Left hindlimb (tissue), 1 donor: ENCODE measurements at places on chromosomes 11 and 22.

- DNase-seq, result no peak
Observed at GRCh38 chr22:44175676-44176075, 5.0 kb upstream of the PARVG start.

DNA sequence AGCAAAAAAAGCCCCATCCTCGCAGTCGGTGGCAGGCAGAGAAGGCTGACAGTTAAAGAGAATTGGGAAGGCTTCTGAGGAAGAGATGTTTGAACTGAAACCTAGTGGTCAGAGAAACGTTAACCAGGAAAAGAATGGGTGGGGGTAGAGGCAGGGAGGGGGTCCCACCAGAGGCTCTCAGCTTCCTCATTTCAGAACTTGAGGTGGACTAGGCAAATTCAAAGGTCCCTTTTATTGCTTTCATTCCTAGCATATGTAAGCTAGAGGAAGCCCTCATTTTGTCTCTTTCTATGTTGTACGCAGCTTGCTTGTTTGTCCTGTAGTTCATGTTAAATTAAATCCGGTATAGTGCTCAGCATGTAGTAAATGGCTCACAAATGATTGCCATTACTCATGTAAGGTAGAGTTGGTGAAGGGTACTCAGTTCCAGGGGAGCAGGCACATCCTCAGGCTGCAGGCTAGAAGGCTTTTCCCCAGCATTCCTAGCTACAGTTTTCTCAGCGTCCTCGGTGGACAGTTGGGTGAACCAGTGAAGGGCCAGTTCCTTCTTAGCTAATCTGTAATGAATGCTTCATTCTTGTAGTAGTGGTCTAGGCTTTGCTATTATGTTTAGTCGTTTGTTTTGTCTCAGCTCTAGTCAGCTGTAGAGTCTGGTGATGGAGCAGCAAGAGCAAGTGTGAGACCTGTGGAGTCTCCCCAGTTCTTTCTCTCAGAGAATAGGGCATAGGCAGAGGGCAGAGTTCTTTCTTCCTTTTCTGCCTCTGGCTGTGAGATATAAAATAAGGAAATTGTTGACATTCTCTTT lies 58.6 kb downstream of the UVRAG start:
- DNase-seq, result no peak

DNA sequence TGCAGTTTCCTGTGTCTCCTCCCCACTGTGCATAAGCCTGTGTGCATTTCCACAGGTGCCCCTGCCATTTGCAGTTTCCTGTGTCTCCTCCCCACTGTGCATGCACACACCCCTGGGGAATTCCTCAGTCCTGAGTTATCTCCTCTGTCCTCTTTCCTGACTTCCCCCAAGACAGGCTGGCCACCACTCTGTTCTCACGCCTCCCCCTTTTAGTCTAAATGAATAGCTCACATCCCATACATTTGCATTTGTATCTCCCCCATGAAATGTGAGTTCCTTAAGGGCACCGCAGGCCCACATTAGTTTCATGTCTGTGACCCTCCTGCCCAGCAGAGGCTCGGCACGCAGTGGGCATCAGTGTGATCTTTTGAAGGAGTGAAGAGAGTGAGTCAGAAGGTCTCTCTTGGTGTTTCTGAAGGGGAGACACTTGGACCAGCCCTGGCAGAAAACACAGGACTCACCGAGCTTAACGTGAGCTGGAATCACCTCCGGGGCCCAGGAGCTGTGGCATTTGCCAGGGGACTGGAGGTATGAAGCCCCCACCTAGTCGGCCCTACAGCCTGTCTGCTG lies 6.2 kb downstream of the LRRC74B start:
- no peak for DNase-seq

DNA sequence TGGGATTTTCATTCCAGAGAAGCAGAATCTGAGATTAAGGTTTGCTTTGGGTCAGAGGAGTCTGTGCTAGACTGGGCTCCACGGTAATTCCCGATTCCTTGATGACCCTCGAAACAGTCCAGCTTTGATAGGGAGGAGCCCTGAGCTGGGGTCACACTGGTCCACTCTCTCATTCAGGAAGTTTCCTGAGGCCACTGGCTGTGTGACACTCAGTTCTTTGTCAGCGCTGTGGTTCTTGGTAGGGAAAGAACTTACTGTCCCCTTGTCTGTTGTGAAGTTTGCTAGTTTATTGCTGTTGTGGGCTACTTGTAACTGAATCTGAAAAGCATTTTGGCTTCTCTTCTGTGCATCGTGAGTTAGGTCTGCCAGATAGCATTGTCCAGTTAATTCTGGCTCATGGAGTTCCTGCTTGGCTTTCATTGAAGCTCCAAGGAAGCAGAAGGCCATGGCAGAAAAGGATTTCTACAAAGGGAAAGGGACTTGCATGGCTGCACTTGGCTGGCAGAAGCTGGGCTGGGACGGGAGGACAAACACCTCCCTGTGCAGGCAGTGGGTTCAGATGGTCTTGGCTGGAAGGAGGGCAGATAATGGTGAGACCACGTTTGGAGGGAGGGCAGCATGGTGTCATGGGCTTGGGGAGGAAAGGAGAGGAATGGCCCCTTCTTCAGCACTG lies 23.3 kb downstream of the BCR start:
- DNase-seq, result no peak

DNA sequence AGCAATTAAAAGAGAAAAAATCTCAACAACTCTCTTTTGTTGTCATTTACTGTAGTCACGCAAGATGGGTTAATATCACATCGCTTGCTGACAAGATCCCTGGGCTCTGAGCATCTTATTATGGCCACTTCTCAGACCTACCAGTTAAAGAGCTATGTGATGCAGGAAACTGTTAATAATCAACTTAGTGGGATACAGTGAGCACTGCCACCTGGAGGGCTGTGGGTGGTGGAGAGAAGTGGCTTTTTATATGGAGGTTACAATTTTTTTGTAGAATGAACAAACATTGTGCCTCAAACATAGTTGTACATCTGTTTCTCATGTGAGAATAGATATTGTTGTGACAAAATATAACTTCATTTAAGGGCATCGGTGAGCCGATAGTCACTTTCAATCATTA lies 181.0 kb downstream of the TENM4 start:
- DNase-seq, result no peak

DNA sequence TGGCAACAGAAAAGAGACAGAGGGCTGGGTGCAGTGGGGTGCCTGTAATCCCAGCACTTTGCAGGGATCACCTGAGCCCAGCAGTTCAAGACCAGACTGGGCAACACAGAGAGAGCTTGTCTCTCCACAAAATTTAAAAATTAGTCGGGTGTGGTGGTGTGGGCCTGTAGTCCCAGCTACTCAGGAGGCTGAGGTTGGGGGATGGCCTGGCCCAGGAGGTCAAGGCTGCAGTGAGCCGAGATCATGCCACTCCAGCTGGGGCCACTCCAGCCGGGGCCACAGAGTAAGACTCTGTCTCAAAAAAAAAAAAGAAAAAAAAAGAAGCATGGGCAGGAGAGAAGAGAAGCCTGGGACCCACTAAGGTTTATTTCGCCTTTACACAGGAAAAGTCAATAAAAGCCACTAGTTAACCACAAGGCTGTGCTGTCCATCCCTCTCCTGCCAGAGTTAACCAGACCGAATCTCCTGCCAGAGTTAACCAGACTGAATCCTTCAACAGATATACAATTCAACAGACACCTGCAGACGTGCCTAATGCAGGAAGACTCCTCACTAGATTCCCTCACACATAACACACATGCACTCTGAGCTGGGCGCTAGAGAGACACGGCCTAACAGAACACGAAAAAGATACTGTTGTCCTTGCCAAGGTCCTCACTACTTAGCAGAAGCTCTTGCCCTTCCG lies 29.8 kb downstream of the MICAL3 start:
- no peak for DNase-seq

DNA sequence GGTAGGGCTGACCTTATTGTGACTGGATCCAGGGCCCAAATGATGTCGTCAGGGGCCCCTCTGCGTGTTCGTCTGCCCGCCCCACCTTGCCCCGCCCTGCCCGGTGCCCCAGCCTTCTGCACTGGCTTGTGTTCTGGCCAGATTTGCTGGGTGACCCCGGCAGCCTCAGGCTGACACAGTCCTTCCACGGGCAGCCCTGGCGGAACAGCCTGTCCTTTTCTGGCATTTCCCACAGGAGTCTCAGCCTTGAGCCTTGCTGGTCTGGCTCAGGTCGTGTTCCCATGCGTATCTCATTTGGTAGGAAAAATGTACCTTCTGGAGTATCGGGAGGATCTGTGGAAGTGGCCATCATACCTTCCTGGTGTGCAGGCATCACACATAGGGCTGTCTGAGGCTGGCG lies 31.0 kb downstream of the IGHMBP2 start:
- DNase-seq, result no peak

GRCh38 chr11:125359130-125359529 lies 136.9 kb downstream of the FEZ1 start:
- no peak for DNase-seq

GRCh38 chr11:77345621-77346020 lies 44.1 kb upstream of the GDPD4 start:
- no peak for DNase-seq

DNA sequence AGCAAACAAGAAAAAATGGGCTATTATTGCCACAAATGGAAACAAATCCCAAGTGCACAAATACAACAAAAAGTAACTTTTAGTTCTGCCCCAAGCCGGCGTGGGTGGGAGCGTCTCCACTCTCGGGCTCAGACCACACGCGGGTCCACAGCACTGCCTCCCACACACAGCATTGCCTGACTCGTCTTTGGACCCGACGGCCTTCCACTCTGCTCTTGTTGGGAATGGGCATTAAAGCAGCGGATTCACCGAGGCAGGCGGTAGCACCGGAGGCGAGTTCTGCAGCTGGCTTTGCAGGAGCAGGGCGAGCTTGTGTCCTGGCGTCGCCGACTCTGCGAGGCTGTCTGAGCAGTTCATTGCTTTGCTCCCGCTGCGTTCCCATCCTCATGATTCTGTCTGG lies 23.0 kb downstream of the NADSYN1 start:
- no peak for DNase-seq
